ENCODE measurements at places on chromosomes 6 and 20.
A peak's percentile ranks its signal among the peaks of the same experiment; 100 is the strongest.

DNA sequence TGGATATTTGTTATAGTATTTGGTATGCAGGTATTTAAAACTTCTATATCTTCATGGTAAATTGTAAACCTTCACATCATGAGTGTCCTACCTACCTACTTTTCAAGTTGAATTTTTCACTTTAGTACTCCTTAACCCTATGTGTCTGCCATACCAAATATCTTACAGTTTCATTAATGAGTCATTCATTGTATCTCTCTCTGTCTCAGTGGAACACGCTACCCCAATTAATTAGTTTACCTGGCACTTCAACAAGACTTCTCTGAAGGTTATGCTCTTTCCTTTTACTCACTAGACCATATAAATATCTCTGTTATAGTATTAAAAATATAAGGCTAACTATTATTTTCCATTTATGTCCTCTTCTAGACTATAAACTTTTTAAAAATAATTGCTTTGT, 123.9 kb upstream of the GJE1 start:
- H3K36me3 ChIP-seq, result no peaks in the 10 kb centered on the region
- no peak overlapping the region for H3K27ac ChIP-seq
- H3K27me3 ChIP-seq, result no peaks in the 10 kb centered on the region
- no peak for DNase-seq

DNA sequence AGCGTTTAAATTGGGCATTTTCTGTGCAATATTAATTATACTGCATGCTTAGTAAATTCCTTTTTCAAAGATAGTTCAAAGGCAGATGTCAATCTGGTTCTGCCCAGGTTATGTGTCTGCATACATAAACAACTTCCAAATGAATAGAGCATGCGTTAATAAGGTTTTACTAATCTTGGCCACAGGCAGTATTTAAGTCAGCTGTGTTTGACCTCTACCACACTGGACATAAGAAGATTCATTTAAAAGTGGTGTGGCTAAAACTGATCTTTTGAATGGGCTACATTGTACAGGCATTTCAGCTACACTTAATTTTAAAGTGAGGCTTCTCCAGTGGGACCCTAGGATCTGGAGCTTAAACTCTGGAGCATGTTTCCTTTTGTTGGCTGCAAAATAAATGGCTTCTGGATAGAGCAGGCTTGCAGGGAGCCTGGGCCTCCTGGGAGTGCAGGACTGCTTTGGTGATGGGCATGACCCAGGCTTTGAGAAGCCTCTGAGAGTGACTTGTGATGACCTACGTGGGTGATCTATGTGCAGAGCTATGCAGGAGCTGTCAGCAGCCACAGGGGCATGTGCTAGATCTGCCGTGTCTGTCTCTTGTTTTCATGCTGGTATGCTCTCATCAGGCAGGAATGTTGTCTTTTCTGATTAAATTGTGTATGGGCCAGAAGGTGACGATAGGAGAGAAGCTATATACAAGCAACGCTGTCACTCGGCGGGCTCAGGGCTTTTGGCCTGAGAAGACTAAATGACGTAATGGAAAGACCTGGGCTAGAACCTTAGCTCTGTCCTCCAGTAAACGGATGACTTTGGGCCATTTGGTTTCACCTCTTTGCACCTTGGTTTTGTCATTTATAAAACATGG, 331.2 kb downstream of the QKI start:
- no peaks in the 10 kb centered on the region for H3K36me3 ChIP-seq
- peak; percentile 97 for DNase-seq
- no peaks in the 10 kb centered on the region for H3K4me1 ChIP-seq

DNA sequence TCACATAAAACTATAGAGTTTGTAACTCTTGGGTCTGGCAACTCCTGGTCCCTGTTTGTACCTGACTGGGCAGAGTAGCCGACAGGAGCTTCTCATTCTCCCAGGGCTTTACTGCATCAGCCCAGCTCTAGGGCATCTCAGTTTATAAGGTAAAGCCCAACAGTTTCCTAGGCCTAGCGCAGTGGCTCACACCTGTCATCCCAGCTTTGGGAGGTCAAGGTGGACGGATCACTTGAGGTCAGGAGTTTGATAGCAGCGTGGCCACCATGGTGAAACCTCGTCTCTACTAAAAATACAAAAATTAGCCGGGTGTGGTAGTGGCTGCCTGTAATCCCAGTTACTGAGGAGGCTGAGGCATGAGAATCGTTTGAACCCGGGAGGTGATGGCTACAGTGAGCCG, 47.8 kb downstream of the ATP9A start:
- H3K4me1 ChIP-seq, result no peaks in the 10 kb centered on the region
- no peak for DNase-seq
- H3K27ac ChIP-seq, result no peak overlapping the region
- no peak overlapping the region for H3K4me3 ChIP-seq
- H3K27me3 ChIP-seq, result no peaks in the 10 kb centered on the region

DNA sequence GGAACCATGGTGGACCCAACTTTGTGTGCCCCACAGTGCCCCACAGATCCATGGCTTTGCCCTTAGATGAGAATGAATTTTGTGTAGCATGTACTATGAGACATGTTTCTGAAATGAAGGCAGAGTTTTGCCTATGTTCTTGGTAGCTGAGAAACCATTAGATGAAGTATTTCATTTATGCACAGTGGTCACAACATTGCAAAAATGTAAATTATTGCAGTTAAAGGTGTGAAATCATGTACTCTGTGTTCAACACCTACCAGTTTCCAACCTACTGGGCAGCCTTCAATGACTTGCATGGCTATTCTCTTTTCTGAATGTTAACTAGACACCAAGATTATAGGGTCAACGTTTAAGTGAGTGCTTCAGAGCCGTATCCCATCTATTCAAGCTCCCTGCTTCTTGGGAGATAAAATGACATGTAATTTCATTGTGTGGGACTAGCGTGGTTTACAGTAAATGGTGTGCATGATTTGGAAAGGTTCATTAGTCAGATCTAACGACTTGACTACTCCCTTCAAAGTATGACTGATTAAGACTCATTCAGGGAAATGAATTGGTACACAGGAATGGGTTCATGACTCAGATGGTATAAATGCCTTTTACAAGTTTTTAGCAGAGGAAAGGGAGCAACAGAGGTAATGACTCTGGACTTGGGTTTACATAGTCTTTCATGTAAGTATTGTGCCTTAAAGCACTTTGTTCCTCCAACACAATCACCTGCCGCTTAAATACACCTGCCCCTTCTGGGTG, 106.1 kb upstream of the AKIRIN2 start:
- peak; percentile 89 for DNase-seq
- no peaks in the 10 kb centered on the region for H3K36me3 ChIP-seq
- H3K27ac ChIP-seq, result no peak overlapping the region
- no peaks in the 10 kb centered on the region for H3K27me3 ChIP-seq
- H3K4me3 ChIP-seq, result no peak overlapping the region

GRCh38 chr6:138287144-138287955, 69.1 kb upstream of the PBOV1 start:
- no peaks in the 10 kb centered on the region for H3K27me3 ChIP-seq
- H3K36me3 ChIP-seq, result no peaks in the 10 kb centered on the region
- no peak for DNase-seq

DNA sequence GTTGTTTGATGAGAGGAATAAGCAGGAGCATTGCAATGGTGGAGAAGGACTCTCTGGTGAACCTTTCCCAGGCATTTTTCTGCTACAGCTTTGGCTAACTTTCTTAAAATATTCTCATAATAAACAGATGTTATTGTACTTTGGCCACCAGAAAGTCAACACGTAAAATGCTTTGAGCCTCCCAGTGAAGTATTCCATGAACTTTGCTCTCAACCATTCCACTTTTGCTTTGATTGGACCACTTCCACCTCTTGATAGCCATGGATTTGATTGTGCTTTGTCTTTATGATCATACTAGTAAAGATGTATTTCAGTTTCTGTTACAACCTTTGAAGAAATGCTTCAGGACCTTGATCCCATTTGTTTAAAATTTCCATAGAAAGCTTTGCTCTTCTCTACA, 241.1 kb downstream of the TENT5A start:
- no peaks in the 10 kb centered on the region for H3K4me1 ChIP-seq
- no peaks in the 10 kb centered on the region for H3K36me3 ChIP-seq
- H3K27ac ChIP-seq, result no peak overlapping the region

DNA sequence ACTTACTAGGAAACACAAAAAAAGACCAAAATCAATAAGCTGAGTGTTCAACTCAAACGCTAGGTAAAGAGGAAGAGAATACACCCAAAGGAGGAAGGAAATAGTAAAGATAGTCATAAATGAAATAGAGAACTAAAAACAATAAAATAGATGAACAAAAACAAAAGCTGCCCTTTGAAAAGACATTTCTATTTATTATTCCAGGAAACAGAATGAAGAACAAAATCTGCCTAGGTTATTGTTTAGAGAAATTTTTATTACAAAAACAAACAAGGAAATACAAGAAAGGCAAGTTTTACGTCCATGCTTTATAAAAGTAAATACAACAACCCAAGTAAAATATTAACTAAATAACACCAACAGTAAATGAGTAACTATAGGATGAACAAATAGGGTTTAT, 20.1 kb downstream of the HLA-DMB start:
- H3K4me1 ChIP-seq, result no peaks in the 10 kb centered on the region
- no peaks in the 10 kb centered on the region for H3K36me3 ChIP-seq
- H3K4me3 ChIP-seq, result no peak overlapping the region
- H3K27ac ChIP-seq, result no peak overlapping the region
- H3K27me3 ChIP-seq, result peaks cover 4% of the 10 kb centered on the region
- no peak for DNase-seq
